Pulmonary artery endothelial cell (primary cell): ENCODE measurements at places on chromosomes 7 and 10.

GRCh38 chr7:107643938-107644308 lies 16.7 kb upstream of the SLC26A4 start:
- no peak for DNase-seq

DNA sequence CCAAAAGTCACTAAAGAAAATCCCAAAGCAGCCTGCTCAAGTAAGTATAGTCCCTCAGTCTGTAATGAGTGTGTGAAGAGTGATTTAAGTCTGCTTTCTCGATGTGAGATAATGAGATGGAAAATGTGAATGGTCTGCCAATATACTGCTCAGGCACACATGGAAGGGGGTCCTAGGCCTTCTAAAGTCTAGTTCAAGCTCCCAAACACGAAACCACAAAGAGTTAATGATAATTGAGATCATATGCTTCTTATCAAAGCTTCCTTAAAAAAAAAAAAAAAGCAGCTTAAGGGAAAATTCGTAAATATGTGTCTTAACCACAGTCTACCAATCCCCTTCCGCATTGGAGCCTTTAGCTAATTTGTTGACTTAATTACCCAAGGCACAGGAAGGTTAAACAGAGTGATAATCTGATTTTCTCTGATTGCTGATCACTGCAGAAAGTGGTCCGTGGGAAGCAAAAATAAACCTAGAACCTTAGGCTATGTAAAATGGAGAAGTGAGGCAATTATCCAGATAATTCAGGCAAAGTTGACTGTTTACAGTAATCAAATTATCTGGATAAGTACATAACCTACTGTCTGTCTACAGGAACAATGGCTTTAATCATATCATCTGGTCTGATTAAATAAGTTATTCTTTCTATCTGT lies 172.9 kb downstream of the MBL2 start:
- DNase-seq = no peak

GRCh38 chr10:121069061-121069850 lies 218.1 kb downstream of the WDR11 start:
- no peak for DNase-seq

DNA sequence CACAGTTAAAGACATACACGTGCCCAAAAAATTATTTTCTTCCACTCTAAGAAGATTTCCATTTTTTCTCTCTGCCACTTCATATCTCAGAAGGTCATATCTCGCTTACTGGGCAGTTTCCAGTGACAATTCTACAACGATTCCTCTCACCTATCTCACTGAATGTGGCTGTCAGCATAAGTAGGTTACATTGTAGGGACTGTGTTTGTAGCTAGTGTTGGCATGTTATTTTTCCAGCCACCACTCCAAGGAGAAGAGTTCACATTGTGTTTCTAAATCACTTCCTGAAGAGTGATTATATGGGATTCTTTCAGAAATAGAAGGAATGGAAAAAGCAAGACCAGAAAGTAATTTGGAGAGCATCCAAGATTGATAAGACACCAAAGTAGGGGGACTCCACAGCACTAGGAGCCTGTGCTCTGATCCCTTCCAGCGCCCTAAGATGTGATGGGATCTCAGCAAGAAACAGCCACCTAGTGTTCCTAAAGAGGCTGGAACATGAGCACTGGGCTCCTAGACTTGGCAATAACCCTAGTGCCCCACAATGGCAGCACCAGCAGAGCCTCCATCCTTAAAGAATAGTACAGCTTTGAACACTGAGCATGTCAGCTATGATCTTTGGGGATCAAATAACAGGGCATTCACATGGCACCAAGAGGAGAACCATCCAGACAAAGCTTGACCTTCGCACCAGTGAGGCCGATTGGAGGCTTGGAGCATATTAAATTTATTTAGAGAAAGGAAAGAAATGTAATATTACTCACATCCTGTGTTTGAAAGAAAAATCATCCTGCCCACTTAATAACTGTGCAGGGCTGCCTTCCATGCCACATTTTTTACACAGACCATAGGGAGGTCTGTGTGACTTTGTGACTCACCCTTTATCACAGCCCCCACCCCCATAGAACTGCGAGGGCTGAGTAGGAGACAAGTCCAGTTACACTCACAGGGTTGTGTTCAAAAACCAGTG lies 51.8 kb downstream of the CAV1 start:
- DNase-seq = peak; percentile 91

- no peak for DNase-seq
These were observed 79.4 kb upstream of the PCGF5 start for GRCh38 chr10:91140995-91141549.

GRCh38 chr10:83346266-83346910 lies 792.9 kb upstream of the GHITM start:
- DNase-seq = no peak

DNA sequence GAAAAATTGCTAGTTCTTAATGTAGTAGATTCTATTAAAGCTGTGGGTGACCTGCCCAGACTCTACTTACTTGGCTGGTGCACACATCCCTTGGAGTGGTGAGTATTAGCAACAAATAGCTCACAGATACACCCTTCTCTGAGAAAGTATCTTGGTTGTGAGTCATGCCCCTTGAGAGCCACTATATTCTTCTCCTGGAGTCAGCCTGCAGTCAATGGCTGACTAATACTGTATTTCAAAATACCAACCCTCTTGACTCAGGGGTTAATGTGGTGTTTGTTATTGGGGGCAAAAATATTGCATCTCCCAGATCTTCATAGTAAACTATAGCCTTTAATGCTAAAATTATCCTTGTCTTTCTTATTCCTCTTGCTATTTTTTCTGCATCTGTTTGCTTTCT lies 354.9 kb downstream of the BMPER start:
- DNase-seq = peak; percentile 15

DNA sequence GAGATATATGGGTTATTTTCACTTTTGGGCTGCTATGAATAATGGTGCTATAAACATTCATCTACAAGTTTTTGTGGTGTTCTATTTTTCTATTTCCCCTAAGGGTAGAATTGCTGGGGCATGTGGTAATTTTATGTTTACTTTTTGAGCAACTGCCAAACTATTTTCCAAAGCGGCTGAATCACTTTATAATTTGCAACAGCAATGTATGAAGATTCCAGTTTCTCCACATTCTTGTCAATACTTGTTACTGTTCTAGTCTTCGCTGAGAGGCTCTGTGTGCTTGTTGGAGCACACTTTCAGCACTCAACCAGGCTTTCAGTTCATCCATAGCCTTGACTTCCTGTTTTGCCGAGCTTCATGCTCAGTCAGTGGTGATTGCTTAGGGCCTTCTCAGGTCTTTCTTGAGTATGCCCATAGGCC lies 39.0 kb downstream of the ADK start:
- peak; percentile 32 for DNase-seq

DNA sequence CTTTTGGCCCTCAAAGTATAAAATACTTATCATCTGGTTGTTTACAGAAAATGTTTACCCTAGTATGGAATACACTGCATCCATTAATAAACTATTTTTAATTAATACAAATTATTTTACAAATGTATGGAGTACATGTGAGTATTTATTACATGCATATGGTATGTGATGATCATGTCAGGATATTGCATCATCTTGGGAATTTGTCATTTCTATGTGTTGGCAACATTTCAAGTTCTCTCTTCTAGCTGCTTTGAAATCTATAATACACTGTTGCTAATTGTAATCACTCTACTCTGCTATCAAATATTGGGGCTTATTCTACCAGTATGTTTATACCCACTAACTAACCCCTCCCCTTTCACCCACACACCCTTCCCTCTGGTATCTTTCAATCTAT lies 103.9 kb upstream of the THSD7A start:
- no peak for DNase-seq

DNA sequence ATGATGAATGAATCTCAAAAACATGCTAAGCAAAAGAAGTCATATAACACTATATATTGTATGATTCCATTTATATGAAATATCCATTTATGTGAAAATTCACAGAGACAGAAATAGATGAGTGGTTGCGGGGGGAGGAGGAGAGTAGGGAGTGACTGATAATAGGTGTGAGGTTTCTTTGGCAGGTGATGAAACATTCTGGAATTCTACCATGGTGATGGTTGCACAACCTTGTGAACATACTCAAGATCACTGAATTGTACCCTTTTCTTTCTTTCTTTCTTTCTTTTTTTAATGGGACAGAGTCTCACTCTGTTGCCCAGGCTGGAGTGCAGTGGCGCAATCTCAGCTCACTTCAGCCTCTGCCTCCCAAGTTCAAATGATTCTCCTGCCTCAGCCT lies 10.7 kb downstream of the SVOPL start:
- no peak for DNase-seq

GRCh38 chr10:17993361-17993760 lies 41.6 kb downstream of the SLC39A12 start:
- no peak for DNase-seq

GRCh38 chr10:89351780-89352597 lies 24.2 kb downstream of the IFIT3 start:
- no peak for DNase-seq

DNA sequence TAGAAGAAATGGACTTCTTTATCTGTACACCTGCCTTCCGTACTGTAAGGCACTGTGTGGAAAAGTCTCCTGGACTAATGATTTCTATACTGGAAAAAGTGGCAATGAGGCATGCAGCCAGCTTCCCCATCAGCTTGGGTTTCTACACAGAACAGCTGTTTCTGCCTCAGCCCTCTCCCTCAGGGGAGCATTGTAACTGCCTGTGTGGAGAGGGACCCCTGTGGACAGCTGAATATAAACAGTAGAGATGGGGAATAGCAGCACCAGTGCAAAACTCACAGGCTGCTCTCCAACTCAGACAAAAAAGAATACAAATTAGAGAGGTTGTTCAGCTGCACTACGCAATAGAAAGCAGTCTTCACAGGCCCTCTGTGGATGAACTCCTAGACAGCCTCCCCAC lies 451.3 kb upstream of the MBL2 start:
- no peak for DNase-seq

DNA sequence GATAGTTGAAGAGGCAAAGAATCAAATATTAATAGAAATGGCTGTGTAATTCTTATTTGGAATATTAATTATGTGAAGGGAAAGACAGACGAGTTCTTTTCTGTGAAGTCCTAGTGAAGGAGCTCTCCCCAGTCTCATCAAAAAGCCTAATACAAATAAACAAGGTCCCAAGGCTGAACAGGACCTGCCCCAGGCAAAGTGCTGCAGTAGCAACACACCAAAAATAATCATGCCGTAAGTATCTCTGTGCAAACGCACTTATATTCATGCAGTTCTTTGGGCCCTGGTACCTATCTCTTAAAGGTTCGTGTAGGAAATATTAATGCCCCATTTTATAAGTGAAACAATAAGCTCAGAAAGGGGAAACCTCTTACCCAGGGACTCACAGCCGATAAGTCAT lies 12.2 kb upstream of the CHST15 start:
- no peak for DNase-seq

- no peak for DNase-seq
These were observed 66.5 kb downstream of the SRI start for GRCh38 chr7:88153378-88153777.

GRCh38 chr7:75055830-75056772 lies 17.5 kb downstream of the RCC1L start:
- DNase-seq = no peak

DNA sequence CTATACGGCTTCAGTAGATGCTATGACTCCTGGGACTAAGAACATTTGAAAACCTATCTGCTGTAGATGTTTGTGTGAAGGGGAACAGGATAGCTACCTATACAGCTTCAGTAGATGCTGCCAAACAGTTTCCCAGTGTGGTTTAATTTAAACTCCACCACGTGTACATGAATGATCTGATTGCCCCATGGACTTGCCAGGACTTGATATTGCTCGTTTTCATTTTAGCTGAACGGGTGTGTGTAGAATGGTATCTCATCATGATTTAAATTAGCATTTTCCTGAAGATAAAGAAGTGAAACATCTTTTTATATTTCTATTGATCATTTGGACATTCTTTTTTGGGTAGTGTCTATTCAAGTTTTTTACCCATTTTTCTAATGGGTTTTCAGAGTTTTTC lies 77.8 kb upstream of the PIP4K2A start:
- DNase-seq = no peak

- DNase-seq = no peak
These were observed 101.6 kb downstream of the CUL2 start for GRCh38 chr10:34988397-34989067.

- no peak for DNase-seq
These were observed 53.7 kb downstream of the VSTM4 start for GRCh38 chr10:49061667-49062066.

DNA sequence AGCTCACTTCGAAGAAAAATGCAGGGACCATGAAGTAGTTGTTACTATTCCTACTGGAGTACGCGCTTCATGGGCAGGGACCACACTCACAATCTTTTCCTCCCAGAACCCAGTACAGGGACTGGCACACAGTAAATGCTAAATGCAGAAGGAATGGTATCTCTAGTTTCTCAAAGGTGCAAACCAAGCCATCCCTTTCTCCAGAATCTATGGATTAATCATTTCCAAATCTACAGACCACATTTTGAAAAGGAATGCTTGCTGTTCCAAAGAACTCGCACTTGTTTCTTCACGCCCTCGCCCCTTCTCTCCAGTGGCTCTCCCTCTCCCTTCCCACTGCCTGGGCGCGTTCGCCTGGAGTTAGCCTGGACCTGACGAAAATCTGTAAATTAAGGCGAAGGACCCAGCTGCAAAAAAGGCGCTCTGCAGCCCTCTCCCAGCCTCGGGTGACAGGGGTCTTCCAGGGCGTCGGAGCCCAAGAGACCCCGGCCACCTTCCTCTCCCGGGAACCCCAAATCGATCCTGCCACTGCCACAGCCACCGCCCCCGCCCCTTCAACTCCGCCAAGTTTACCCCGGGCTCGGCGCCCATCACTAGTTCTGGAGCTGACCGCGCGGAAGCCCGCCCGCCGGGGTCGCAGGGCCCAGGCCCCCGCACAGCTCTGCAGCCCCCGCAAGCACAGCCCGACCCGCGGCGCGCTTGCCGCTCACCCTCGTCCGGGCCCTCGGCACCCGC lies 527 bp downstream of the PDIA4 start:
- DNase-seq = no peak

GRCh38 chr7:122626785-122627184 lies 72.1 kb downstream of the RNF133 start:
- no peak for DNase-seq

GRCh38 chr7:46386428-46387399 lies 465.6 kb upstream of the IGFBP3 start:
- no peak for DNase-seq

- peak; percentile 41 for DNase-seq
These were observed 241.3 kb downstream of the ANK3 start for GRCh38 chr10:60148266-60148840.

DNA sequence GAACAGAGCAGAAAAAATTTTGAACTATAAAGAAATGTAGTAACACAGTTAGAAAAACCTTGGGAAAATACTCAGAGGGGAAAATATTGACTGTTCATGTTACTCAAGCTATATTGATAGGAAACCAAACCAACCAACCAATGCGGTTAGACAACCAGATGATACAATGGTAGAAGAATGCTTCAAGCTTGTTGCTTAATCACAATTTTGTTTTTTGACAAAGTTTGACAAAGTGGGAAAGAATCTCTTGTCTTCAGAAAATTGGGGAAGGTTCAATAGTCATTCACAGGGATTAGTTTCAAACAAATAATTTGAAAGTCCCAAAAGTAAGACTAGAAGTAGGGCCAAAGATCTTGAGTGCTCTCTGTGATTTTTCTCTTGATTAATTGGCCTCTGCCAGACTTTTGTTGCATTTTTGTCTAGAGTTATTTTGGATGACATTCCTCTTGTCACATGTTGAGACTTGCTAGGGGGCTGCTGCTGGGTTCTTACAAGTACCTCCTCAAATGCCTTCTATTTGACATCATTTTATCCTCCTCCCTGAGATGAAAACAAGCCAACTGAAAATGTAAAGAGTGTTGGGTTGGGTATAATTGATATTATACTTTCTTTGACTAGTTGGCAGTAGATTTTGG lies 233.1 kb upstream of the PHYHIPL start:
- DNase-seq = no peak
